Left hindlimb (tissue), 1 donor: ENCODE measurements at places on chromosomes 5 and 9.

GRCh38 chr9:130780865-130781504 lies 54.1 kb upstream of the ABL1 start:
- DNase-seq, result peak; percentile 75

- DNase-seq, result no peak
Observed at GRCh38 chr5:173697931-173698579, 81.6 kb upstream of the BOD1 start.

DNA sequence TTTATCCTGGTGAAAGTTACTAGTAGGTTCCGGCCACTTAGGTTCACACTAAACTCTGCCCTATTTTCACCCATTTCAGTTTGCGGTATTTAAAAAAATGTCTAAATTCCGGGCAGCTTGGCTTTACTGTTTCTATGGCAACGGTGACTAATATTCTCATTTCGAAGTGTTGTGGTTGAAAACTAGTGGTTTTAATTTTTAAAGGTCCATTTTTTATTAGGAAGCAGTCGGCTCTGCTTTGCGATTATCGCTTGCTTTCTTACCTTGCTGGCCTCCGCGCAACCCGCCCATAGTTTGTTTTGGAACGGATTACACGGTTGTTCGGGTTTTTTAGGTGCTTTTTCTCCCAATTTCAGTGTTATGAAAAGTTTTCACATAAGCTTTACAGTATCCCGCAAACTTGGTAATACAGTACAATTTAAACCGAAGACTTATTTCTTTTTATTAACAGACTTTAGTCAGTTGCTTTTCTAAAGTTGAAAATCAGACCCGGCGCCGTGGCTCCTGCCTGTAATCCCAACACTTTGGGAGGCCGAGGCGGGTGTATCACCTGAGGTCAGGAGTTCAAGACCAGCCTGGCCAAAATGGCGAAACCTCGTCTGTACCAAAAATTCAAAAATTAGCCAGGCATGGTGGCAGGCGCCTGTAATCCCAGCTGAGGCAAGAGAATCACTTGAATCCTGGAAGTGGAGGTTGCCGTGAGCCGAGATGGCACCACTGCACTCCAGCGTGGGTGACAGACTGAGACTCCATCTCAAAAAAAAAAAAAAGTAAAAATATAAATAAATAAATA lies 1.6 kb downstream of the KDM4C start:
- DNase-seq, result no peak

DNA sequence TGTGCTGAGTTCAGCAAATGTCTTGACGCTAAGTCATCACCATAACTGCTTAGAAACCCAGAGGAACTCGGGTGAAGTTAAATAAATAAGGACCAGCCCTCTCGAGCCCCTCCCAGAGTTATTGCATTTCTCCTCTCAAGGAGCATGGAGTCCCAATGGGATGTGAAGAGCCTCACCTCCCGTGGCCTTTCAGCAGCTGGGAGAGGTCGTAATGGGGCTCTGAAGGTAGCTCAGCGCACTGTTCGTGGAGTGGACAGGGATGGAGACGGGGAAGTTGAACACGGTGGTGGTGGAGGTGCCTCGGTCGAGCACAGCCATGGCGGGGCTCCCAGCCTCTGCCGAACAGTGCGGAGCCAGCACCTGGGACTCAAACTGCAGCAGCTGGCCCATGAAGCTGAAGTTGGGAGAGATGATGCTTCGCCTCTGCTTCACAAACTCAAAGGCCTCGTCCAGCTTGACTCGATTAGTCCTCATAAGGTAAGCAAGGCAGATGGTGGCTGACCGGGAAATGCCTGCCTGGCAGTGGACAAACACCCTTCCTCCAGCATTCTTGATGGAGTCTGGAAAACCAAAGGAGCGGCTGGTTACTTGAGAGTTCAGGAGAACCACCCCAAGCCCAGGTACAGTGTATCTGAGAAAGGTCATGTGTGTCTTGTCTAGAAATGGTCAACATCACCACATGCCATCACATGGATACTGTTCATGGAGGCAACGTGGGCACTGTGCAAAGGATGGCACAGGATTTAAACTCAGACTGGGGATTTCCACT lies 2.2 kb downstream of the DUSP1 start:
- no peak for DNase-seq

- no peak for DNase-seq
Observed at GRCh38 chr5:59390074-59390659, 503.4 kb downstream of the PDE4D start.
